ENCODE measurements at places on chromosomes 2 and 18.
A peak's percentile ranks its signal among the peaks of the same experiment; 100 is the strongest.

DNA sequence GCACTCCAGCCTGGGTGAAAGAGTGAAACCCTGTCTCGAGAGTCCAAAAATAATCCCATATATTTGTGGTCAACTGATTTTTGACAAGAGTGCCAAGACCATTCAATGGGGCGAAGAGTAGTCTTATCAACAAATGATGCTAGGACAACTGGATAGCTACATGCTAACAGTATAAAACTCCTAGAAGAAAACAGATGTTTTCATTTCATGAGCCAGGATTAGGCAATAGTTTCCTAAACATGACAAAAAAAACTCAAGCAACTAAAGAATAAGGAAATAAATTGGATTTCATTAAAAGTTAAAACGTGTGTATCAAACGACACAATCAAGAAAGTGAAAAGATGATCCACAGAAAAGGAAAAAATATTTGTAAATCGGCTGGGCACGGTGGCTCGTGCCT lies 6.3 kb downstream of the LIMS2 start:
- no peak for DNase-seq

- DNase-seq, result no peak
These were observed 70.8 kb upstream of the GATA6 start for GRCh38 chr18:22098563-22098989.

GRCh38 chr2:158359846-158360245 lies 96.7 kb downstream of the CCDC148 start:
- peak; percentile 5 for DNase-seq

GRCh38 chr18:53408271-53408670 lies 816.2 kb downstream of the MBD2 start:
- no peak for DNase-seq

DNA sequence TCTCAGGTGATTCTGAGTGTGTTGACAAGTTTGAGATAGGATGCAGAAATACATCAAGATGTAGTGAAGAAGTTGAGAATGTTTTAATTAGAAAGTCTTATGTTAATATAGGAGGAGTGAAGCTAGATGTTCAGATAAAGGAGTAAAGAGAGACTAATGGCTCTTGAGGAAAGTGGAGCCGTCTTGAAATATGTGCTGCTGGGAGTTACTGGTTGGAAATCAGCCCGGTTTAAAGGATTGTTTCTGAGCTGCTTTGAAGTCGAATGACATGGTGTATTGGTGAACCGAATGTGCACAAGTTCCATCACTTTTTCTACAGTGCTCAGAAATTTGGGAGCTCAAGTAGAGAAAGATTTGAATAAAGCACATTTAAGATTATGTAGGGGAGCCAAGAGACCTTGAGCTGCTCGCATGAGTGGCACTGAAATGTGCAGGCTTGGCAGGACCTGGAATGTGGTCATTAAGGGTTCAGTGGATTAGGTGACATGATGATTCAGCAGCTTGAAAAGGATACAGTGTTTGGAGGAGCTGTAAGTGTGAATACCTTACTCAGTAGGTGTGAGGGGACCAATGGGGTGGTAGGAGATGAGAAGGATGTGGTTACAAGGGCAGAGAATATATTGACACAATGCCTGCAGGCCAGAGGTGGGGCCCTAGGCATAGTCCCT lies 68.6 kb downstream of the CAB39 start:
- DNase-seq, result no peak

DNA sequence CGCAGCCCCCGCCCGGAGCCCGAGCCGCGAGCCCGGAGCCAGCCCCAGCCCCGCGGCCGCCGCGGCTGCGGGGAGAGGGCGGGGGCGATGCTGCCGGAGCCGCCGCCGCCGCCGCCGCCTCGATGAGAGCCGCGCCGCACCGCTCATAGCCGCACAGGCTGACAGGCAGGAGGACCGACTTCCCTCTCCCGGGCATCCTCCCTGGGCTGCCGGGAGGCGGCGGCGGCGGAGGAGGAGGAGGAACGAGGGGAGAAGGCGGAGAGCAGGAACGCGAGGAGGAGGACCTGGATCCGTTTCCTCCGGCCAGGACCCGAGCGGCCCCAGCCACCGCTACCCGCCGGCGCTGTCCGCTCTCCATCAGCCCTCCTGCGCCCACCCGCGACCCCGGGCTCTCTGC lies 370 bp downstream of the KLHL29 start:
- DNase-seq, result no peak

GRCh38 chr18:32980896-32981295 lies 208.1 kb upstream of the KLHL14 start:
- no peak for DNase-seq

DNA sequence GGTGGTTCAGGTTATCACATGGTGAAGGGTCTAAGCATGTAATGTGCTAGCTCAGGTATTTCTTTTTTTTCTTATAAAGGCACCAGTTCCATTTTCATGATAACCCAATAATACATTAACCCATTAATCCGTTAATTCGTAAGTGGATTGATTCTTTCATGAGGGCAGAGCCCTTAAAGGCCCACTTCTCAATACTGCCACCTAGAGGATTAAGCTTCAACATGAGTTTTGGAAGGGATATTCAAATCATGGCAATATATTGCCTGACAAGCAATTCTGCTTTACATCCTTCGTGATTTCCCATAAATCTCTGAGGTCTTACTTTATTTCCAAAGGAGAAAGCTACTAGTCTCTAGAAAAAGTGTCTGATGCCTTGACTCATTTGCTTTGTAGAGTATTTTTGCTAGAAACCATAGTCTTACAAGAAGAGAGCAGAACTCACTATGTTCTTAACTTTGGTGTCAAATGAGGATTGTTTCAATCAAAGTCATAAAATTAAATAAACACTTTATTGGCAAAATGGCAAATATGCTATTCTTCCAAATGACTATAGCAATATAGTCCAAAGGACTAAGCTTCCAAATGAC lies 271.3 kb downstream of the KCNS3 start:
- no peak for DNase-seq

- DNase-seq, result no peak
These were observed 31.0 kb downstream of the M1AP start for GRCh38 chr2:74617122-74617521.

- DNase-seq, result no peak
These were observed 198.6 kb upstream of the EPAS1 start for GRCh38 chr2:46098621-46099062.

DNA sequence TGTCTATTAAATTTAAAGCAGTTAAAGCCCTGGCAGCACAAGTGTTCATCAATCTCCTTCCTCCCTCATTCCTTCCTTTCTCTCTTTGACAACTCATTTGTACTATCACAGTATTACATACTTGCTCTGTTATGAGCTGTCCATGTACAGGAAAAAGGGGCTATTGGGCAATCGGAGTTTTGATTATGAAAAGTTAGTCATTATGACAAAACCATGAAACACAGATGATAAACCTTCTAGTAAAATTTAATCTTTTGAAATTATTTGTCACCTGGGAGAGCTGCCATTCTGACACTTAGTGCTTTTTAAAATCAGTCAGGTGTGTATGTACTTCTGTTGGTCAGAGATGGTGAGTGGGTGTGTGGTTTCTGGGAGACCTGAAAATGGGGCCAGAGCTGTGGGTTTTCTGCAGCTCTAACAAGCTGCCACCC lies 39.4 kb downstream of the MAP4K4 start:
- DNase-seq, result no peak

DNA sequence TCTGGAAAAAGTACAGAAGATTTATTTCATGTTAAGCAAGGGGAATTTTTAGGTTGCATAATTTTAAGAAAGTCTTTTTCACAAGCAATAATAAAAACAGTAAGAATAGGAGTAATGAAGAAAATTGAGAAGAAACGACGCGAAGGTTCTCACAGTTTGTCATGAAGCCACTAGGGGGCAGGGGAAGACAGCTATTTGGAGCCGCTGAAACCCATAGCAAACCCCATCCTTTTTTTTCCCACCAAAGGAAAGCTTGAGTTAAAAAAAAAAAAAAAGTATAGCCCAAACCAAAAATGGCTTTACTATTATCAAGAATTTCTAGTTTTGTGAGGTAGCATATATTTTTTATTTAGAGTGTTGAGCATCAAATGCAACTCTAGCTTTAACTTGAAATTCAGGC lies 300.9 kb downstream of the PHLPP1 start:
- DNase-seq, result peak; percentile 8

- DNase-seq, result no peak
These were observed 2.7 kb downstream of the IKZF2 start for GRCh38 chr2:213148572-213149261.

DNA sequence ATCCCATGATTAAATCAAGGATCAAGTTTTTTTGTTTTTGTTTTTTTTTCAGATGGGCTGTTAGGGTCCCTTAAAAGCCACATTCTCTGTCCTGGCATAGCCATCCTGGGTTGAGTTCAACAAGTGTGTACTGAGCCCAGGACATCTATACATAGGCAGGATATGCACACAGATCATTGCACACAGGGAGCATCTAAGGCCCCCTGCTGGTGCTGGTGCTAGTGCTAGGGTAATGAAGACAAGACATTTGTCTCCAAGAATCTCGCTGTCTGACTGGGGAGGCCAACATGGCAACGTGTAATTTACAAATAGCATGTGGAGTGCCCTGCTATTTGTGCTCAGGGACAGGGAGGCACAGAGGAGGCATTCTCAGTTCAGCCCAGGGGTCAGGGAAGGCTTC lies 124.5 kb downstream of the VAPA start:
- DNase-seq, result no peak

DNA sequence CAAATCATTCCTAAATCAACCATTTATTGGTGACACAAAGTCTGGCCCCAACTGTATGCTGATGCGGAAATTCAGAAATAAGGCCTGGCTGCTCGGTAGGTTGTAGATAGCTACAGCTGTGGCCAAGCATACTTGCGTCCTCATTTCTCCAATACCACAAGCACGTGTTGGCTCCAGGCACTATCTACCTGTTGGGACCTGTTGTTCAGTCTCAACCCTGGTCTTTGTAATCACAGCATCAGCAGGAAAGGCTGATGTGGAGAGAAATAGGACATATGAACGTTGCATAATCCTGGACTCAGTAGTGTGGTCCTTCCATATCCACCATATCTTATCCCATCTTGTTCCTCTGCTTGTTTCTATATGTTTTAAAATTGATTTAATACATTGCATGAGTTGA lies 212.6 kb downstream of the PMAIP1 start:
- DNase-seq, result no peak

GRCh38 chr2:147844697-147845410 lies at the start of gene ACVR2A:
ACVR2A (plus strand) TSS chr2:147845029; CDS start chr2:147845153, 124 bp downstream.
- no peak for DNase-seq

DNA sequence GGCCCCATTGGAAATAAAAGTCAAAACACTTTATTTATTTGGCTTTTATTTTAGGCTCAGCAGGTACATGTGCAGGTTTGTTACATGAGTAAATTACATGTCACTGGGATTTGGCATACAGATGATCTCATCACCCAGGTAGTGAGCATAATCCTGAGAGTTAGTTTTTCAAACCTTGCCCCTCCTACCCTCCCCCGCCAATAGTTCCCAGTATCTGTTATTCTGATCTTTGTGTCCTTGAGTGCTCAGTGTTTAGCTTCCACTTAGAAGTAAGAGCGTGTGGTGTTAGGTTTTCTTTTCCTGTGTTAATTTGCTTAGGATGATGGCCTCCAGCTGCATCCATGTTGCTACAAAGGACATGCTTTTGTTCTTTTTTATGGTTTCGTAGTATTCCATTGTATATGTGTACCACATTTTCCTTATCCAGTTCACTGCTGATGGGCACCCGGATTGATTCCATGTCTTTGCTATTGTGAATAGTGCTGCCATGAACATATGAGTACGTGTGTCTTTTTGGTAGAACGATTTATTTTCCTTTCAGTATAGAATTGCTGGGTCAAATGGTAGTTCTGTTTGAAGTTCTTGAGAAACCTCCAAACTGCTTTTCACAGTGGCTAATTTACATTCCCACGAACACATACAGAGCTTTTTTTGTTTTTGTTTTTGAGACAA lies 47.9 kb downstream of the ARMC9 start:
- no peak for DNase-seq

GRCh38 chr18:40751186-40751585 lies 1203.8 kb upstream of the PIK3C3 start:
- no peak for DNase-seq

DNA sequence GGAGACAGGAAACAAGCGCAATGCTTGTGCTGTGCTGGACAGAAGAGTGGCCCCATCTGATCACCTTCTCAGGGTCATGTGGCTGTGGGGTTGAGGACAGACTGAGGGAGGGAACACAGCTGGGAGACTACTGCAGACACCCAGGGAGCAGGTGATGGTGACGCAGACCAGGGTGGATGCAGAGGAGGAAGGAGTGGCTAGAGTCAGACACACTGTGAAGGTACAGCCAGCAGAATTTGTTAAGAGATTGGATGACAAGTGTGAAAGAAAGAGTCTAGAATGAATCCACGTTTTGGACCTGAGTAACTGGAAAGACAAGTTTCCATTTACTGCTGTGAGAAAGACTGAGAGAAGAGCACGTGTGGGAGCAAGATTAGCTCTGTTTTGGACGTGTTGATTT lies 15.9 kb upstream of the POMC start:
- no peak for DNase-seq

DNA sequence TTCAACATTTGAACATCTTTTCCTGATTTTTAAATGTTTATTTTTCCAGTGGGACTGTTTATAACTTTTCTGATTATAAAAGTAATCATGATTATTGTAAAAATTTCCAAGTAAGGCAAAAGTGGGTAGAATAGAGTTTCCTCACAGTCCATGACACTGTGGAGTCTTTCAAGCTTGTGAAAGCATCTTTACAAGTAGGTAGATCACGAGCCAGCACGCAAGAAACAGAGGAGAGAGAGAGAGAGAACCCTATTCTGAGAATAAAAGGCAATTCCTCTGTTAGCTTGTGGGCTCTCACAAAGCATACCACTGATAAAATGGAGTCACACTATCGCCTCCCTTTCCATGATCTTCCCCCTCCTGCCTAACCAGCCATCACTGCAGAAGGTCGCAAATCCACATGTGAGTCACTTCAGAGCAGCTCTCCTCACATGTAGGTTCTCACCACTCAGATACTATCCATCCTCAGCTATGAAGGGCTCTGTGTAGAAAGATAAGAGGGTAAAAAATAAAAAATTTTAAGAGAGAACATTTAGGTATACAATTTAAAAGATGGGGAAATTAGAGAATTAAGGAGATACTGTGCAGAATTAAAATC lies 40.3 kb downstream of the AAK1 start:
- no peak for DNase-seq

DNA sequence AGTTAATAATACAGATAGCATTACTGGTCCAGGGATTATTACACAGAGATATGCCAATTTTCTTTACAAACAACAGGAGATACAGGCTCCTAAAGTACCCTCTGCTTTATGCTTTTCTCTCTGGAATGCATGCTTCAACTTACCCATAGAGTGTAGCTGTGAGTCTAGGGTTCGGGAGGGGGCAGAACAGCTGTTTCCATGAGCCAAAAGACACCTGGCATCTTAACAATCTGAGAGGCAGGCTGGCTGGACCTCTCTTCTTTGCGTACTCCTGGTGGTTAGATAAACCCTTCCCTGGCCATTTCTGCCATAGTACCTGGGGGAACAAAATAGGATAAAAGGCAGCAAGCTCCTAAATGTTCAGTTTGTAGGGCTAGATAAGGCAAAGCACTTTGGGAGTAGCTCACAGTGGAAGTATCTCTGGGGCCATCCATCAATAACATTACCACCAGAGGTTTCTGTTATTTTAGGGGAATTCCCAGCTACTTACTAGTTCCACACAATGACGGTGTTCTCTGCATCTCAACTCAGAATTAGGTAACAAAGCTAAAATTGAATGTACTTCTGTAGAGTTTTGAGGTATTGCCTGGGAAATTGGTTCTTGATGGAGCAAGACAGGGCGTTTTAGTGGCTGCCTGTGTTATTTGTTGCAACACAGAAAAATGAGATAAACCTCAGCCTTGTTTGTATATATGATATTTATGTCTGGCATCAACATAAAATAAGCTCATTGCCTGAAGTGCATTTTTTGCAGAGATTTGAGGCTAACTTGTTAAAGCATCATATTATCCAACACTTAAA lies 6.2 kb upstream of the CCDC85A start:
- no peak for DNase-seq
